ENCODE measurements at places on chromosomes 5 and 9.
A peak's percentile ranks its signal among the peaks of the same experiment; 100 is the strongest.

GRCh38 chr5:32538031-32538547 is 47.3 kb upstream of the SUB1 start:
- peak; percentile 17 for DNase-seq

- no peak for DNase-seq
Observed at GRCh38 chr5:150848271-150848670, 1.9 kb downstream of the IRGM start.

DNA sequence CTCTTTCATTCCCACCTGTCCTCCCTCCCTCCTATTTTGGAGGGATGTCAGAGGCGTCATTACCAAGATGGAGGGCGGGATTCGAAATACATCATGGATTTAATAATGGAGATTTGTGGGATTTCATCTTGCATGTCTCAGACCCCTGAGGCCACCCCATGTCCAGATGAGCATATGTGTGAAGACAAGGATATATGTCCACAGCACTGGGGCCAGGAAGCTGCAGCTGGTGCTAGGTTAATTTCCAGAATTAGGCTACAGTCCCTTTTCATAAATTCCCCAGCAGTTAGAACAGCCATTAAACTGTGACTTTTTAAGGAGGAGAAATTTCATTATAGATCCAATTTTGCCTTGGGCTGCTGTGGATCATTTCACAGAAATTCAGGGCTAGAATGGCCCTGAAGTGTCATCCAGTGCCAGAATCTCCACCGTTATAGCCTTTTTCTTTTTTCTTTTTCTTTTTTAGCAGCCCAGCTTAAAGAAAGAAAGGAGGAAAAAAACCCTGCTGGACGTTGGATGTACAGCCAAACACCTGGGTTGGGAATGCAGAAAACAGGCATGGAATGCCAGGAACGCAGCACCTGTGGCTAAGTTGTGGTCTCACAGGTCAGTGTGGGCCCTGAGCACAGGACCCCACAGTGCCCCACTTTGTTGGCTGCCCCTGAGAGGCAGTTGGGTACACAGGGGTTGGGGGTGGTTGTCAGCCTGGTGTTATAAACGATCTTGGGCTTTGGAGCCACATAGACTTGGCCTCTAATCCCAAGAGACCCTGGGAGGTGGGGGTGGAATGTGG is 50.2 kb upstream of the CXCL14 start:
- no peak for DNase-seq

GRCh38 chr5:111454198-111454622 is 58.1 kb downstream of the STARD4 start:
- peak; percentile 13 for DNase-seq

- no peak for DNase-seq
Observed at GRCh38 chr9:103301051-103301450, 305.9 kb downstream of the CYLC2 start.

DNA sequence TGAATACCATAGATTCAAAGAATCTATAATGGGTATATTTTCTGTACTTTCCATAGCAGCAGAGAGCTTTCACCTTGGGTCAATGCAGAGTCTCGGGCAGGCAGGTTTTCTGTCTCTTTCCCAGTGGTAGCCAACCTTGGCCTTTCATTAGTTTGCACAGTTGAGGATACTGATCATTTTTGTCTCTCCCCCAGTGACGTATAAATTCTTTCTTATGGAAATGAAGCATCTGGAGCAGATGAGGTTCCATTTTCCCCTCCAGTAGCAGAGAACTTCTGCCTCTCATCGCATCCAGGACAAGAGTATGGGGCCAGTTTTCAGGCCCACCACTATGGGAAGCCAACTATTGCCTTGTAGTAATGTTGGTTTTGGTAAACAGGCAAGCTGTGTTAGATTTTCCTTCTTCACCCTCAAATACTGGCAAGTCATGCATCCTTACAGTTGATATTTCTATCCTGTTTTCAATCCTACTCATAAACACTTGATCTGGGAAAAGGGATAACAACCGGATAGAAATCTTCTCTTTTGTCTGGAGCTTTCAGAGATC is 845.2 kb upstream of the CDH18 start:
- DNase-seq, result no peak

DNA sequence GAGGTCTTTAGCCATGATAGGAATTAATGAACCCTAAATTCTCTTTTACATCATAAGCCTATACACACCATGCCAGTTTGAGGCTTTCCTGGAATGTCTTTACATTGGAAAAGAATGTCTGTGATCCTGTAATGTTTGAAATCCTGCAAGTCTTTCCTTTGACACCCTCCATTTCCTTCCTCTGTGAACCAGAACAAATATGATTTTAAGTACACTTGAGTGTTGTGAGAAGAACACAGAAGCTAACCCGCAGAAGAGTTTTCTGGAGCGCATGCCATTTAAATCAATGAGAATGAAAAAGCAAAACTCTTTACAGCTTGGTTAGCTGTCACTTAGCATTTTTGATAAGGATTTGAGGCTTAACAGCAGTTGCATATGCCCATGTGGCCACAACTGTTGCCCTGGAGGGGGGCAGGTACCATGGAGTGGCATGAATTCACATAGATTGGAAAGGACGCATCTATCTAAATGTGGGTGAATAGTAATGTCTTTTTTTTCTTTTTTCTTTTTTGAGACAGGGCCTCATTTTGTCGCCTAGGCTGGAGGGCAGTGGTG is 372.6 kb downstream of the KDM4C start:
- DNase-seq, result no peak

- DNase-seq, result no peak
Observed at GRCh38 chr9:68950188-68950587, 63.7 kb downstream of the PRKACG start.

GRCh38 chr9:100058699-100059579 is 39.9 kb downstream of the ERP44 start:
- DNase-seq, result no peak

DNA sequence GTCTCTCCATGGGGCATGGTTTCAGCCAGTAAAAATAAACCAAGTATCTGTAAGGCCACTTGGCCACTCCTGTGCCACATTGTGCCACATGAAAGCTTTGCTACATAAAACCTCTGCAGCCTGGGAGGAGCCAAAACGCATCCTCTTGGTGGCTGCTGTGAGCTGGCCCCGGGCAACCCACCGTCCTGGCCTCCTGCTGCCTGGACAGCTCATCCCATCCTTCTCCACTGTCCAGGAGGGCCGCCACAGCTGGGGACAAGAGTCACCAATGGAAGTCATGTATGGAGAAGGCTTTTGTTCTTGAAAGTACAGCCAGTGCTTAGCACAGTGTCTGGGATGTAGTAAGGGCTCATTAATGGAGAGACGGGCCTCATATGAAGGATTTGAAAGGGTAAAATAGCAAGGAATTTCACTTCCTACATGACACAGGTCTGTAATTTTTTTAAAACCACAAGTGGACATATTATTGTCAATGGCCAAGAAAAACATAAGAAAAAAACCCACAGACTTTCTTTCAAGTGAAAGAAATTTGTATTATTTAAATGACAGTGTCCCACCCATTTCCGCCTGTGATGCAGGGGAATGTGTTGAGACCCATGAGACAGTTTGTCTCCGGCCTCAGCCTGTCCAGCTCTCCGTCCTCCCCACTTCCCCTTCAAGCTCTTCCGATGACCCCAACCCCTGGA is 6.6 kb downstream of the PTGES start:
- DNase-seq, result no peak
